ENCODE measurements at places on chromosomes 2 and 18. TPM values are rescaled to one million over a fixed set of nuclear protein-coding genes. Genes with fewer than 3 reads are reported as not detected.

The NYAP2 gene
- not detected for total RNA-seq

DNA sequence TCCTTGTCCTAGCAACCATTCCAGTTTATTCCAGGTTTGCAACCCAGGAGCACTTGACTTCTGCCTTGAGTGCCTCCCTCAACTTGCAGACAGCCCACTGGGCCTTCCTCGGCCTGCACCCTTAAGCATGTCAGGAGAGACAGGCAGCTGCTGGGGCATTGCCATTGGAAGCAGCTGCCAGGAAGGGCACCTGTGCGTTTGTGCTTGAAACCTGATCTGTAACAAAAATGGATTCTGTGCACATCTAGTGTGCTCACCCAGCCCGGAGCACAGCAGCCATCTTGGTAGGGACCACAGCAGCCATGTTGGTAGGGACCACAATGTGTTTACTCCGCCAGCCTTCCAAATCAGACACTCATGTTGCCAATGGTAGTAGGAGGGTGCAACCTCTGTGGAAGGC lies 44.3 kb upstream of the GLI2 start:
- no peak for DNase-seq

The CCDC74A gene
- total RNA-seq, result 40.2 TPM

- DNase-seq, result no peak
These were observed 13.3 kb downstream of the DAPL1 start for GRCh38 chr2:158808426-158808825.

- no peak for DNase-seq
These were observed 129.2 kb downstream of the MEP1B start for GRCh38 chr18:32319084-32319483.

- DNase-seq, result no peak
These were observed 463.2 kb upstream of the ZEB2 start for GRCh38 chr2:144983107-144983506.

- DNase-seq, result no peak
These were observed 537 bp upstream of the ZC3H15 start for GRCh38 chr2:186485576-186485870.

DNA sequence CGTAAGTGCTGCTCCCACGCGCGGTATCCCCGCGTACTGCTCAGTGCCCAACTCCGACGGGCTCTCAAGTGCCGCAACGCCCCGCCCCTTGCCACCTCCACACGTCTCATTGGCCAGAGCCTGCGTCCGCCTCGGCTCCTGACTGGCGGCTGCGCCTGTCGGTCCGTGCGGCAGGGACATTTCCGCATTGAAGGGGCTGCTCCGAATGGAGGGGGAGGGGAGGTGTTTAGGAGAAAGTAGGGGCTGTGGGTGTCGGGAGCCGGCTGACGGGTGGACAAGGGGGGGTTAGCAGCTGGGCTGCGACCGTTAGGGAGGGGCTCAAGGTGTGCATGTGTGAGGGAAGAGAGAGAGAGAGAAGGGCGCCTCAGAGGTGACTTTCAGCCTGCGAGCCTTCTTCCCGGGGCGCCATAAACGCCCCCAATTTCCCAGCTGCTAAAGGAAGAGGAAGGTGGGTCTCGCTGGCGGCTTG lies 877 bp upstream of the UGP2 start:
- peak; percentile 100 for DNase-seq

The LIMS3 gene
- 1.9 TPM for total RNA-seq

DNA sequence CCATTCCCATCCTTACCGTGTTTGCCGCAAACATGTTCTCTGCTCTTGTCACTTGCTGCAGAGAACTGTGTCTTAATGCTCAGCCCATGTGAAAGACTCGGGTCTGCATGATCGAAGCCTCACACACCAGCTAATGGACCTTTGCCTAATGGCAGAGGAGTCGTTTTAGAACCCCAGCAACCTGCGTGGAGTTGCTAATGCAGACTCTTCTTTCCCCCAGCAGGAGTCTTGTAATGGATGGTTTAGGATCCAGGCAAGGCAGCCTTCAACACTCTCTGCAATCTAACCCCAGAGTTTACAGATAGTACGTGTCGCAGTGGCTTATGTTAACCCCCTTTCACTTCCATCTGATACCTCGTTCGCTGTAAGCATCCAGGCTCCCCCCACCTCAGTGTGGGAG lies 316.4 kb downstream of the AGAP1 start:
- no peak for DNase-seq

The SFXN5 gene
- total RNA-seq, result 10.5 TPM

The CYP26B1 gene
- total RNA-seq, result not detected

The NEUROD1 gene
- not detected for total RNA-seq

DNA sequence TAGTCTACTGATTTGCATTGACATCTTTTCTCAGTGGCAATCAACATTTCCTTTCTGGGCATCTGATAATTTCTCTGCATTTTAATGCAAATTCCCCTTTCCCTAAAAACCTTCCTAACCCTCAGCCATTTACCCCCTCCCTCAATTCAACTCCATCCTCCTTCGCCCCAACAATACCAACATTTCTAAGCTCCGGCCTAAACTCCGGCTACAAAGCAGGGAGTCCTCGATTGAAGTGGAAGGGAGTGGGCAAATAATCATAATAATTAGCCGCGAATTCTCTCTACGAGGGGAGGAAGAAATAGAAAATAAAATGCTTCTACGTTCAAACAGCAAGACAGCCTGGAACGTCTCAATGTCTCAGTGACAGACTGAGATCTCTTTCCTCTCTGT lies 4.6 kb downstream of the BCL11A start:
- no peak for DNase-seq

The TMEM198 gene
- total RNA-seq, result 6.6 TPM

The OR6B3 gene
- not detected for total RNA-seq

- DNase-seq, result no peak
These were observed 171.0 kb downstream of the DNER start for GRCh38 chr2:229543176-229543873.

DNA sequence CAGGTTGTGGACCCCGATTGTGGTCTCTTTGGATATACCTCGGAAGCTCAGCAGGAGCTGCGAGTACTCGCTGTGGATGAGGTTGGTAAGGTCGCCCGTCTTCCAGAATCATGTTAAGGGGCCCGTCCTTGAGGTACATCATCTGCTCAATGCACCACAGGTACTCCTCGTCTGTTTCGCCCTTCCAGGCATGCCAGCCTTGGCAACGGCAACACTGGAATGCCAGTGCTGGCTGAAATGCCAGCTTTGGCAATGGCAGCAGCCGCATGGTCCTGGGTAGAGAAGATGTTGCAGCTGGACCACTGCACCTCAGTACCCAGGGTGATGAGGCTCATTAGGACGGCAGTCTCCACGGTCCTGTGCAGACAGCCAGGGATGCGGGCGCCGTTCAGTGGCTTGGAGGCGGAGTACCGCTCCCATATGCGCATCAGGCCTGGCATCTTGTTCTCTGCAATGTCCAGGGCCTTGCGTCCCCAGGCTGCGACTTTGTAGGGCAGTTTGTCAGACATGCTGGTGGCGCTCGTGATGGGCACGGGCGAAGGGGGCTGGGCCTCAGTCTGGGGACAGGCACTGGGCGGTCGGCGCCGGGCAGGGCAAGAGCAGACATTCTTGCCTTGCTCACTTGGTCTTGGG lies 122.2 kb upstream of the NXPH2 start:
- no peak for DNase-seq

Measured in OCI-LY7 (cell line).